ENCODE measurements at places on chromosomes 2 and 18. TPM values are rescaled to one million over a fixed set of nuclear protein-coding genes. Genes with fewer than 3 reads are reported as not detected.

DNA sequence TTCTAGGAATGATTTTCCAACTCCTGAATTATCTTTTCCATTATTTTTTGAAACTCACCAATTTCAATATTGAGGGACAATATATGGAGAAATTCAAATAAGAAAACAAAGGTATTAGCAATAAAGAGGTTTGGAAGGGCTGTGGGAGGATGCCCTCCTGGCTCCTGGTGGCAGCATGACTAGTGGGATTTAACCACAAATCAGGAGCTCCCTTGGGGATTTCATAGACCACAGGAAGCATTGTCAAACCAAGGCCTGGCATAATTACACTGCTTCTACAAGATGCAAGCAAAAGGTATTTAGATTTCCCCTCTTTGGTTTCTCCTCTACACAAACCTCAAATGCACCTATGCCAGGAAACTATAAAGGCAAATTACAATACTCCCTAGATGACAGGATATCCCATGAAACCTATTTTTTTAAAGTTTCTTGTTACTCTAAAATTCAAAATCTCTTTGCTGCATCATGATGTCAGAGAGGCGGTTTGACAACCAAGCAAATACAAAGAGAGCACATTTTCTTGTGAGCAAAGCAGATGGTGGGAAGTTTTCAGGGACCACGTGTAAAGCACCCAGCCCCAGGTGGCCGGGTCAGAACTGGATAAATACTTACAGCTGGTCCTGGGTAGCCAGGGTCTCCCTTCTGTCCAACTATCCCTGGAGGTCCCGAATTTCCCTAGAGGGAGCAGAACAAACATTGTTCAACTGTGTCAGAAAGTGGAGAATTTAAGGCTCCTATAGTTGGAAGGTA is 67.9 kb downstream of the COL6A3 start:
- DNase-seq: no peak

EFEMP1 gene
- total RNA-seq: 186 TPM

DNA sequence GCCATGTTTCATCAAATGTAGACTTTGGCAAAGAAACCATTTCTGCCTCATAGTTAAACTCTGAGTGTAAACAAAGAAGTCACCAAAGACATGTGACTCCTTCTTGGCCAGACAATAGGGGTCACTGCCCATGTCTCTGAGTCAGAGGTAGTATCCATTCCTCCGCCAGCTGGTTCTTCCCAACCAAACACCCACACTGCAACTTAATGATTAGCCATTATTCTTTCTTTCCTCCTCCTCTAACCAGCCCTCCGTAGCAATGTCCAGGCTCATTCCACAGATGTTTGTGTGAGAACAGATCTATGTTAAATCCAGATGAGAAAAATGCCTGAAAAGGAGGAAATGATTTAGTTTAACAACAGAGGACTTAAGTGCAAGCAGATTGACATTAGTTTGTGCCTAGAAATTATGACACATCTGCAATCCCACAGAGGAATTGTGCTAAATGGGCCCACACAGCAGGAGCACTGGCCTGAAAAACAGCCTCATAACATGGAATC is 127.9 kb upstream of the SH3BP4 start:
- DNase-seq: no peak

DNA sequence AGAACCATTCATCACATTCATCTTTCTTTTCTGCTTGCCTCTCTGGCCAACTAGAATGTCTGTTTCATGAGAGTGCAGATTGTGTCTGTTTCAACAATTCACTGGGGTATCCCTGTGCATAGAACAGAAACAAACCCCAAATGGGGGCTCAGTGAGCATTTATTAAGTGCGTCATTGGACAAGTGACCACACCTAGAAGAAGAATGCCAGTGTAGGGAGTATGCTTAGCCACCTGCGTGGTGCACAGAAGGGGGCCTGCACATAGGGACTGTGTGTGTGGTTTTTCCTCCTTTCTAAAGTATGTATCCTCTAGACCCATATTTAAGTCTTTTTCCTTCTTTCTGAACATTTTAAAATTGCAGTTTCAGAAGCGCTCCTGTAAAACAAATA is 255.9 kb downstream of the AGAP1 start:
- DNase-seq: no peak

DNA sequence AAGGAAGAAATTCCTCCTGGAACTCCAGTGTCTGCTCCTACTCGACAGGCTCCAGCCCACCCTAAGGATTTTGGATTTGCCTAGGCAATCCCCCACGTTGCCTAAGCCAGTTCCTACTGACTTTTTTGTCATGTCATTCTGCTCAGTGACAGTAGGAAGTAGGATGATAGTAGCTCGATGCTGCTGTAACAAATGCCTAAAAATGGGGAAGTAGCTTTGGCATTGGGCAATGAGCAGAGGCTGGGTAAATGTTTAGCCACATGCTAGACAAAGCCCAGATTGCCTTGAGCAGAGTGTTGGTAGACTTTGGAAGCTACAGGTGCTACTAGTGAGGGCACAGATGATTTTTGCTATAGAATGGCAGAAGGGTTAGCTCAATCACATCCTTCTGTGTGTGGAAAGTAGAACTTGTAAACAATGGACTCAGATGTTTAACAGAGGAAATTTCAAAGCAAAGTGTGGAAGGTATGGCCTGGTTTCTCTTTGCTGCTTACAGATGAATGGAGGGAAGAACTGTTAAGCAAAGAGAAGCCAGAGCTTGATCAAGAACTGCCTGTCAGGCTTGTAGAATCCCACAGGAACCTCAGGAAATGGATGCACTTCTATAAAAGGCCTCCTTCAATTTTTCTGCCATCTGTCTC is 154.8 kb downstream of the RNF144A start:
- DNase-seq: no peak

DNA sequence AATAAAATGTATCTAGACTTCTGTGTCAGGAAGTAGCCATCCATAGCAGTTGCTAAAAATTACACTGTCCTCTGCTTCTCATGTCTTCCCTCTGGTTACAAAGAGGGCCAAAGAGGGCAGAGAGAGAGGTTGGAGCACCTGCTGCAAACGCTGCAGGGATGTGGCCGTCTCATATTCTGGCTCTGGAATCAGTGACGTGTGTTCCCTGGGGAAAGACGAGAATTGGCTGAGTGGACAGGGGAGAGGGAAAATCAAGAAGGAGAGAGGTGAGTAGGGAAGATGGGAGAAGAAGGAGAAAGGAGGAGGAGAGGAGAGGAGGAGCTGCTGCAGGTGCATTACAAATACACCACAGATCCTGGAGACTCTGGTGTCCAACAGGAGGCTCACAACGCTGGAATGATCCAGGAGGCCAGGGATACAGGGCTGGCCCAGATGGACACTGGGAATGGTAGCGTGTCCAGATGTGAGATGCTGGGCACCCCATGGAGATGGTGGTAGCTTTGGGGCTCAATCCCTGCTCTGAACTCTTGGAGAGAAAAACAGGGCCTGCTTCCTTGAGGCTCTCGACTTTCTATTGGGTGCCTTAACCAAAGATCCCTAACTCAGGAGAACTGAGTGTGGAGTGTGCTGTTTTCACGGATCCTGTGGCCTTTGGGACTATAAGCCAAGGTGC is 118.4 kb upstream of the PXDN start:
- no peak for DNase-seq

GRCh38 chr18:50126471-50126870 is 68.5 kb downstream of the MYO5B start:
- no peak for DNase-seq

- DNase-seq: no peak
These were observed at the start of gene XDH for GRCh38 chr2:31414601-31415241. XDH (minus strand) TSS chr2:31414742; CDS start chr2:31414666, 76 bp downstream.

GRCh38 chr2:182784777-182785176 is 68.7 kb downstream of the DNAJC10 start:
- DNase-seq: no peak

BUB1 gene
- 0.66 TPM for total RNA-seq

CFAP221 gene
- not detected for total RNA-seq

DNA sequence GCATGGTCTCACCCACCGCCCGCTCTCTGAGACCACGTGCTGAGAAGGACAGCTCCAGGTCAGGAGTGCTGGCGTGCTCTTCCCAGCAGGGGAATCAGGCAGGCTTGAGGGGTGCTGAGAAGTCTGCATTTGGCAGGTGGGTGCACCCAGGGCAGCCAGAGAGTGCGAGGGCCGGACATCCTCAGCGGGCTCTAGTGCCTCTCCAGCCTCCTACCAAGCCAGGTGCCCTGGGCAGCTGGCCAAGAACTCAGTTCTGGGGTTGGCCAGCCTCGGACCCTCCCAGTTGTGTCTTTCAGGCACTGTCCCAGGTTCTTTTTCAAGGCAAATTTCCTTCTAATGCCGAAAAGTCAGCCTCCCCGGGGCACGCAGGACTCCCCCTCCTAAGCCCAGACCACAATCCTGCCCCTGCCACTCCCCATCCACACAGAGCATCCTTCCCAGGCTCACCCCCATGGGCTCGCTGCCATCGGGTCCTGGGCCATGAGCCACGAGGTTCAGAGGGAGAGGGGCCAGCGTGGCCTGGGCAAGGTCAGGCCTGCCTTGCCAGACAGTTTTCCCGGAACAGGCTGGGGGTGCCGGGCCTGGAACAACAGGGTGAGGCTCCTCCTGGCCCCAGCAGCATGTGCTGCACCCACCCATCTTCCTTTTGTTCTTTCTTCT is 52.2 kb upstream of the GPC1 start:
- DNase-seq: no peak

GRCh38 chr2:175855794-175856453 is 146.1 kb downstream of the LNPK start:
- no peak for DNase-seq

ANKRD30BL gene
- total RNA-seq: not detected

DNA sequence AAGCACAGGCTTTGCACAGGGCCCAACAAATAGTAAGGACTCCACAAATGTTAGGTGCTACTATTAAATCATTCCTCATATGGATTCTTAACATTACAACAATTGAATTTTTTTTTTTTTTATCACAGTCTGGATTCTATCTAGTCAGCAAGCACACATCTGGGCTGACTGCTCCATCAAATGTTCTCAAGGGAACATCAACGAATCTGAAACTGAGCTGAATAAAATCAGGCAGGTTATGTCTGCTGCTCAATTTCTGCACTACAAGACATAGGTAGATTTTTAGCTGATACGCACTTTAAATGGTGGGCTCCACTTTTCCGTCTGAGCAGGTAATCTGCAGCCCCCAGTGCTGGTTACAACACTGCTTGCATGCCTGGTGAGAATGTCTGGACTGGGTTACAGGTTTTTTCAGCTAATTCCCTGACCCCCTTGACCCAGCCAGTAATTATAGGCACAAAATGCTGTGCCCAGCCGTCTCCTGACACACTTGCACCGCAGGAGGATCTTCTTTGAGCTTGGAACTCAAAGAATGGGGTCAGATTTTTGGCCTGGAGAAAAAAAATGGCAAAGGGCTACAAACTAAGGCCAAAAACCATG is 44.6 kb downstream of the ADD2 start:
- DNase-seq: no peak

- no peak for DNase-seq
These were observed 18.5 kb upstream of the CCDC93 start for GRCh38 chr2:118032169-118033013.

C2orf72 gene
- 1.3 TPM for total RNA-seq

- no peak for DNase-seq
These were observed 159.2 kb upstream of the DTNA start for GRCh38 chr18:34550902-34551301.

MATN3 gene
- total RNA-seq: 2.9 TPM

DNA sequence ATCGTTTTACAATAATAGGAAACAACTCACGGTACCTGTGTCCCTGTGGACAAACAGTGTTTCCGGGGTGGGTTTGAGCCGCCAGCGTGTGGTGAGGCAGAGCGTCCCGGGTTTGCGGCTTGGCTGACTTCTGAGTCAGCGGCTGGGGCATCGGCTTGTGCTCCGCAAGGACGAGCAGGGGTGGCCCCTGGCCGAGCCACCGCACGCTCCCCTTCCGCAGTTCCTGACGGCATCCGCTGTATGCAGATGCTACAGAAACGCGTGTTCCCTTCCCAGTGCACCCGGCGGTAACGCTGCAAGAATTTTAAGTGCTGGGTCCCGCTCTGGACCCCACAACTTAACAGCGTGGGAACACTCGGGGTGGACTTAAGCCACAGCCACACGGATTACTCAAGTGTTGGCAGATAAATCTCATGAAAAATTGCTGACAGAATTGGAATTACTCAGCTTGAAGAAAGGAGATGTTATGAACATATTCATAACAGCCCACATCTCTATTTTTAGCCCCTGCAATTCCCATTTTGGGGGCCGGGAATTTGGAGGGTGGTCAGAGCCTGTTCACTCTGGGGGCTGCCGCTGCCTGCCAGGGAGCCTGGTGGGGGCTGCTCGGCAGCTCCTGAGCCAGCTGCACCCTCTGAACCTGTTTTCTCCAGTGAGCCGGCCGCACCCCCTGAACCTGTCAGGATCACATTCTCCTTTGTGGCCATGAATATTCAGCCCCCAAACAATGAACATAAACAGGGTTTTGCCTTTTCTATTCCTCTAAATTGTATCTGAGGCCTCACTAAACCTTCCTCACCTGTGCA is 12.6 kb upstream of the KCNG2 start:
- DNase-seq: no peak

DNA sequence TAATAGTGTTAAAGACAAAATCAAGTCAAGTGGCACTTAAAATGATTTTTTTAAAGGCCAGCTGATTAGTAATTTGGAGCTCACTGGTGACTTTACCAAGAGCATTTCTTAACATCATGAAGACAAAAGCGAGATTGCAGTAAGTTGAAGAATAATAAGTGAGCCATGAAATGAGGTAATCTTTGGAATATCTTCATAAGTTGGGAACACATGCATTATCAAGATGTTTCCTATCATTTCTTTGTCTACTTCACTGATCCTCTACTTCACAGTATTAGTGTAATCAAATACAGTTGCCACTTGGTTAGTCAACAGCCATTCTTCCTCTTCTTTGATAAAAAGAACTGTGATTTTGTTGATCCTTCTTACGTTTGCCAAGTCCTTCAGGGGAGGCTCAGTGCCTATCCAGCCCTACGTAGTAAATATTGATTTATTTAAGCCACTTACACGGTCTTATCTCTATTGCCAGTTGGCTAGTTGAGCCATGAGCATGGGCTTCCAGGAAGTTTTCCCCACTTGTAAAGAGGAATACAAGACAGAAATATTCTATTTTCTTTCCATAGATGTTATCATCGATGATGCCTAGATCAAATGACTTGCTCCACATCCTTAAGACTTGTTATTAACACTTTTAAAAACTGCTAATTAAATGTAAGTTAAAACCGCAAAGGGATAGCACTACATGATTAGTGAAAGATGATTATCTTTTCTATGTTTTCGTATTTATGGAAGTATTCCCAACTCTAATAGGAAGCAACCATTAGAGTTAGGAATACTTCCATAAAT is 46.1 kb downstream of the YES1 start:
- DNase-seq: no peak

GRCh38 chr2:10732924-10733565 is 11.6 kb downstream of the ATP6V1C2 start:
- DNase-seq: no peak

DNA sequence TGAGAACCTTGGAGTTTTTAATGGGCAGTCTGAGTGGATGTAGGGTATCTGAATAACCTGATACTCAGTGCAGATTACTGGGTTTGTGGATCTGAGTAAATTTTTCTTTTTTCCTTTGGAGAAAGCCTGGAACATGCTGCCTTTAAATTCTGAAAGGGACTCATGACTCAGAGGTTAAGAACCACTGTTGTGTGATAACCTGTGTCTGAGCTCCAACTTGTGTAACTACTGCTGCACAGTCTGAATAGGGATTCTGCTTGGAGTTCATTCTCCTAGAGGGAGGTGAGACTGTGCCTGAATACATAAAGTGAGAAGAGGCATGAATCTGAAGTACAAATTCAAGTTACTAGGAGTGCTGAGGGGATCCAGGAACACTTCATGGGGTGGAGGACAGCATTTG is 36.2 kb downstream of the KDM3A start:
- DNase-seq: no peak

AOX1 gene
- total RNA-seq: 100.0 TPM

Measured in breast epithelium (tissue), 4 donors.